ENCODE measurements at places on chromosomes 3 and 15.

DNA sequence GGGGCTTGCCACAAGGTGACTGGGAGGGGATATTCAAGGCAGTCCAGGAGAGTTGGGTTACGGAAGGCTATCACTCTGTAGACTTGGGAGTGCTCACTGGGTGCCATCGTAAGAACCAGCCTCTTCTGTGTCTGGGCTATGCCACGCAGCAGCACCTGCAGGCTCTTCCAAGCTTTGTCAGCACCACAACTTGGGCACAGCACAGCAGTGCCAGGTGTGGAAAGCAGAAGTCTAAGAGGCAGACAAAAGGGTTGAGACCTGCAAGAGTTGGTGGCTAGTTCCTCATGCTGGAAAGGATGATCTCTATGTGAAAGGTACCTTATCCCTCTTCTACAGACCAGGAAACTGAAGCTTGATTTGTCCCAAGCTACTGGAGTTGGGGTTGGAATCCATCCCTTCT, 15.8 kb downstream of the CX3CR1 start:
- no peak for DNase-seq

- no peak for DNase-seq
Measured at GRCh38 chr3:62192891-62193290, 180.5 kb downstream of the FEZF2 start.

DNA sequence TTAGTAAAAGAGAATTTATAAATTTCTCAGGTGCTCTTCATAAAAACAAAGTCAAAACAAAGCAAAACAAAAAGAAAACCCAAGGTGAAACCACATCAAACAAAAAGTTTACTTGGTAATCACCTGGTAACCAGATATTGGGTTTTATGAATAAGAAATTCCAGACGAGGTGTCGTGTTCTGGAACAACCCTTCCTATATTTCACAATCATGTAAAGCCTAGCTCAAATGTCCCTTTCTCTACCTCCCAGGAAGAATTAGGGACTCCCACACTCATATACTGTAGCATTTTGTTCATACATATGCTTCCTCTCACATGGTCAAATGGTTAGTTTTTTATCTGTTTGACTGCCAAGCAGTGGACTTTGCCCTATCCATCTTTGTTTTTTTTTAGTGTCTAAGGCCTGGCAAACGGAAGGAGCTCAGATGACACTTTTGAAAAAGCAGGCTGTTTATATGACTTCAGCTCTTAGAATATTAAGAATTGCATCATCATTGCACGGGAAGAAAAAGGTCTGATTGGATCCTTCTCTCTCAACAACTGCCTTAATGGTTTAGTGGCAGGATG, 326.7 kb upstream of the TBL1XR1 start:
- no peak for DNase-seq

DNA sequence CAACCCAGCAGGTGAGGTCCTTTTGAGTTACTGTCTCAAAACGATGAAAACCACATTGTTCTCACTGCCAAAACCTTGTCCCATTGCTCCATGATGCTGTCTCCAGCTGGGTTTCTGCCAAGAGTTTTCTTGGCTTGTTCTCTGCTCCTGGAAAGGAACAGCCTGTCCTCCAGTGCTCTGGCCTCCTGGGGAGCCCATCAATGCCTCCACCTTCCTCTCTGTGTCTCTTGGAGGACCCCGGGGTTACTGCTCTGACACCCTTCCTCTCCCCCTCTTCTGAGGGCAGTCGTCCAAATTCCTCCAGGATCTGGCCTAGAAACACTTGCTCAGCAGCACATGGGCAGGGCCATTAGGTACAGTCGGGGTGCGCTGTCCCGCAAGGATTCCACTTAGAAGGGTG, 63.9 kb upstream of the RGMA start:
- no peak for DNase-seq

DNA sequence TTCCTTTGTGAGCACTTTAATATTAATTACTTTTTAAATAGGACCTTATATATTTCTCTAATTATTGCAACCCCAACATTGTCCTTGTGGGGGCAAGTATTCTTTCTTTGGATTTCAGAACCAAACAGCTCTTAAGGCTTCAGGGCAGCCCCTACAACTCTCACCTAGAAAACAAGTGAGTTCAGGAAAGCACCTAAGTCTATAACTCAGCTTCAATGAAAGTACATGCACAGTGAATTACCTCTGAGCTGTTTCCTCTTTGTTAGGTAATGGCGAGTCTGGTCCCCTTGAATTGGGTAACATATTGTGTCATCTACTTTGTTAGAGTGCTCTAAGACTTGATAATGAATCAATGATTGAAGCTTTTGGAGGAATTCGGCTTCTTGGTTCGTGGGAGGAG, 545.7 kb downstream of the NLGN1 start:
- DNase-seq = no peak

- no peak for DNase-seq
Measured at GRCh38 chr15:67884514-67885174, 44.8 kb upstream of the RNU6-1 start.

- no peak for DNase-seq
Measured at GRCh38 chr3:56926243-56926946, 124.6 kb upstream of the ARHGEF3 start.

GRCh38 chr3:71064291-71064955, 519.1 kb downstream of the FOXP1 start:
- no peak for DNase-seq

DNA sequence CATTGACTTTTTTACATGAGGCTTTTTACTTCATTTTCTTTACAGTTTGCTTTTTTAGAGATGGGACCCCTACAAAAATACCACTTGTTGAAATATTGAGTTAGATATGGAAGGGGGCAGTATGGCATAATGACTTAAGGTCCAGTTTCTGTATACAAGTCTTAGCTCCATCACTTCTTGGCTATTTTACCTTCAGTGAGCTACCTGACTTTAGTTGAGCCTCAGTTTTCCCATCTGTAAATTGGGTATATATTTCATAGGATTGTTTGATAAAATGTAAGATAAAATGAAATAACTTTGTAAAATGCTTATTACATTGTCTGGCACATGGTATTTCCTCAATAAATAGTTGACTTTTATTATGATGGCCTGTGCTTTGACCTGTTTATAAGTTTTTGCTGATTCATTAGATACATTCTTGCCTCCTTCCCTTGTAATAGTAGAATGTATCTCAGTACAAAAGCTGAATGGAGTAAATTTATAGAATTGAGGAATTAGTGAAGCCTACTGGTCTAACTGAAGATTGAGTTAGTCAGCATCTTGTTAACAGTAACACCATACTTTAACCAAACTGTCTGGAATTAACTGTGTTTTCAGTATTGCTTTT, 27.6 kb downstream of the TBC1D23 start:
- no peak for DNase-seq

DNA sequence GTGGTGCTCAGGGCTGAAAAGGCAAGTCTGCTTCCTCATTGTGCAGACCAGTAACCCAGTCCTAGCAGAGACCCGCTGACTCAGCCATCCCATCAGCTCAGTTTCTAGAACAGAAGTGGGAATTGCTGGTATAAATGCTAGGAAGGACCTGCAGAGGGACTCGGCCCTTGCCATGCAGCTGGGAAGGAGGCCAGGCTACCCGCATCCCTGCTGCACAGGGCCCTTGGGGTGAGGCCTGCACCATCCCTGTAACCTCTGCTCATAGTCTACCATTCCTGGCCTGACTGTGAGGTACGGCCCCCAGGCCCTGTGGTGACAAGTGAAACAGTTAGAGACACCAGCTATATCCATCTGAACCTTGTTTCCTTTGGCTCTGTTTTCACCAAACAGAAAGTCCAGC, 23.5 kb downstream of the RAB6B start:
- no peak for DNase-seq

DNA sequence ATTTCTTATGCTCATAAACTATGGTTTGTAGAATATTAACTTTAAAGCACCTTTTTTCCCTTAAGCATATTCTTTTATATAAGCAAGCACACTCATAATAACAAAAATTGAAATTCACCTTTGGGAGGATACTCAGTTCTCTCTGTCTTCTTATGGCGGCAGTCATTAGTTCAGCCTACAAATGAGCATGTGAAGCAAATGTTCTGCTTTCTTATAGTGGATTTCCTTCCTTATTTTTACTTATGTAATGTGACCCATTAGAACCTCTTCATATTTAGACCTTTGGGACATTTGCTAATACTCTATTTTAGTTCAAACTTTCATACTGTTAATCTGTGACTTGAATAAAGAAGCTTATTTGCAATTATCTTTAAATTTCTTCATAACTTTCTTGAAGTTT, at the start of gene P2RY13:
P2RY13 (minus strand) TSS at position 187 of the 400 bp plus-strand sequence; CDS start at position 166, 21 bp downstream.
- no peak for DNase-seq

GRCh38 chr15:58545307-58546065, 113.7 kb downstream of the LIPC start:
- DNase-seq = no peak

GRCh38 chr15:65305150-65305758, 777 bp downstream of the RNU5B-1 start:
- no peak for DNase-seq
